HCT116 (cell line): ENCODE measurements at places on chromosomes 6 and 20. TPM values are rescaled to one million over a fixed set of nuclear protein-coding genes. Genes with fewer than 3 reads are reported as not detected.

DNA sequence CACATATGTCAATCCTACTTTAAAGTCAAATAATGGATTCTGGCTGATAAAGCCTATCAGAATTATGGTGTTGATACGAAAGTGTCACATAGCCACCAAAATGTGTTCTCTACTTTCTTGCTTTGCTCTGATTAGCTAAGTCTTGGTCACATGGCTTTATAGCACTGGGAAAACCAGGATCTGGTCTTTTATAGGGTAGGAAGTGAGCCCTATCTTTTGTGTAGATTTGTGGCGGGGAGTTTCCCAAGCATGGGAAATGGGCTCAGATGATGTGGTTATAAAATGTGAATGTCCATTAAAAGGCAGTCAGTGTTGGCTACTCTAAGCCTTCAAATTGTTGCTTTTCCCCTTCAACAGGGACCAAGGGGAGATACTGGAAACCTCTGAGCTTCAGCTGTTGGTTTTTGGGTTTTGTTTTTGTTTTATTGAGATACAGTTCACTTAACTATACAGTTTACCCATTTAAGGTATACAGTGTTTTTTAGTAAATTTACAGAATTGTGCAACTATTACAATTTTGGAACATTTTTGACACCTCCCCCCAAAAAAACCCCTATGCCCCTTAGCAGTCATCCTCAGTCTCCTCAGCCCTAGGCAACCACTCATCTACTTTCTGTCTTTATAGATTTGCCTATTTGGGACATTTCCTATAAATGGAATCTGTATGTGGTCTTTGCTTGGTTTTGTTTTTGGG, 12.2 kb downstream of the RRP36 start:
- DNase-seq, result no peak

The SLC17A1 gene
- not detected for total RNA-seq

- peak; percentile 48 for DNase-seq
These were observed 39.4 kb upstream of the KCNK16 start for GRCh38 chr6:39361657-39362486.

The SCRT2 gene
- total RNA-seq, result not detected

- DNase-seq, result no peak
These were observed 60.2 kb upstream of the IL20RA start for GRCh38 chr6:137104926-137105325.

DNA sequence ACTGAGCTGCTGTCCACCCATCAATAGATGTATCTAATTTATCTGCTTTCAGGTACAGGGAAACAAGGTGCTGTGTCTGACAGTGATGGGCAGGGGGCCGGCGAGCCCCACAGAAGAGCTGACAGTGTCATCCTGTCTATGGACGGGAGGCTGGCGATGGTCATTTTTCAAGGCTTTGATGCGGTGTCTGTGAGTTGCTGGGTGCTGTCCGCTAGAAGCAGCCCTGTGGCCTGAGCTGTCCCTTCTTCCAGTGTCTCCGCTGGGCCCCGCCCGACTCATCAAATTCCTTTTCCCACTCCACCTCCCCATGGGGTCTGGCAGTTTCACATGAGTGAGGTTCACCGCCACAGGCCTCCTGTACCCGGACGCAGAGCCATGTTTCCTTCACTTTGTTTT, 161.4 kb upstream of the PMEPA1 start:
- no peak for DNase-seq

GRCh38 chr6:135209803-135210202, 28.7 kb downstream of the MYB start:
- DNase-seq, result no peak

The MROH8 gene
- 0.79 TPM for total RNA-seq

The BICRAL gene
- total RNA-seq, result 14.9 TPM

The RGS17 gene
- total RNA-seq, result 3.9 TPM

- no peak for DNase-seq
These were observed 12.9 kb upstream of the GFOD1 start for GRCh38 chr6:13500264-13500663.

The MEI4 gene
- not detected for total RNA-seq

DNA sequence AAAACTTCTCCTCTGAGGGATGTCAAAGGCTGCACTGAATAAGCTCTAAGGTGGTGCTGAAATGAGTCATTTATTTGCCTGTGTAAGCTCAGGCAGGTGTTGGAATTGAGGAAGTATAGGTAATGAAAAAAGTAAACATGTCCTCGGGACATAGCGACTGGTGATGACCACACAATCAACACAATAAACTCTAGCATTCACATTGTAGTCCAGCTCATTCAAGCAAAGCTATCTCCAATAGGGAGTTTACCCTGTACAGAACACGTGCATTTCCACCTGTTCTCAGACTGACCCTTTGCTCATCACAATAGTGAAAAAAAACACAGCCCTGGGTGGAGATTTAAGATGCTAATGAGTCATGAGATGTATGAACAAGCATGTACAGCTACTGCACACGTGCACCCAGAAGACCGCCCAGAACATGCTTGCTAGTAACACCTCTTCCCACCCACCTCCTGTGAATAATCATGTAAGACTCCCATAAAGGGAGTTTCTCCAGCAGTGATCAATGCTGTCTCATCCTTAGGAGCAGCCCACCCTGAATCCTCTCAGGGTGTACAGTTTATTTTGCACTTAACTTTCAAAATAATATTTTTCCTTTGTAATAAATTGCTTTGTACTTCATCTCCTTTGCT, 33.0 kb upstream of the POU5F1 start:
- peak; percentile 74 for DNase-seq

The ERVFRD-1 gene
- total RNA-seq, result not detected
